ENCODE measurements at places on chromosomes 5 and 9.

DNA sequence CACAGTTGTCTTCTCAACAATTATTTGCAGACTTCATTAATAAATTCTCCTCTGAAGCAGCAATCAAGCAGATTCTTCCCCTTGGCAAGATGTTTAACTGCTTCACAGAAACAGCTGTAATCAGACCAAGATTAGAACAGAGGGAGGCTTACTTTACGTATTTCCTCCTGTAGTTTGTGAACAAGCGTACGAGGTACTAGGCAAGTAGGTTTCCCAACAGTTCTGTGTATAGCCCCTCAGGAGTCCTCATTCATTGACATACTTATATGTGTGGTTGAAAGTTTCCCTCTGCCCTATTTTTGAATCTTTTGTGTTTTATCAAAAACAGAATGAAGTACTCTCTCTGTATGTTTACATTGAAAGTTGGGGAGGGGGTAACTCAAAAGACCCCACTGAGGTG lies 128.0 kb downstream of the SPATA31D1 start:
- no peak for DNase-seq

- DNase-seq, result no peak
Observed at GRCh38 chr9:99222416-99223270, 561 bp downstream of the SEC61B start.

DNA sequence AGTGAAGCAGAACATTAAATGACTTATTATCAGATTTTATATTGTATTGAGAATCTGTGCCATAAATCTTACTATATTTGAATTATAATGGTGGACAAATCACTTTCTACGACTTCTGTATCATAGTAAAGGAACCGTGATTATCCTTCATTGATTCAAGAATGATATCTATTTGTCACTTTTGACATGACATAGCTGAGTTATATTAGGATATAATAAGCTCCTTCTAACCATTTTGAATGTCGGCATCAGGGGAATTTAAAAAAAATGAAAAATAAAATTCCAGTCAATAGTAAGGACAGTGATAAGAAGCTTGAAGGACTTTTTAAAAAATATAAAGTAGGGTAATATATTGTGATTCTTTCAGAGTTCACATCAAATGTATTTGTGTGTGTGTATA lies 338.9 kb upstream of the ACO1 start:
- DNase-seq, result no peak

DNA sequence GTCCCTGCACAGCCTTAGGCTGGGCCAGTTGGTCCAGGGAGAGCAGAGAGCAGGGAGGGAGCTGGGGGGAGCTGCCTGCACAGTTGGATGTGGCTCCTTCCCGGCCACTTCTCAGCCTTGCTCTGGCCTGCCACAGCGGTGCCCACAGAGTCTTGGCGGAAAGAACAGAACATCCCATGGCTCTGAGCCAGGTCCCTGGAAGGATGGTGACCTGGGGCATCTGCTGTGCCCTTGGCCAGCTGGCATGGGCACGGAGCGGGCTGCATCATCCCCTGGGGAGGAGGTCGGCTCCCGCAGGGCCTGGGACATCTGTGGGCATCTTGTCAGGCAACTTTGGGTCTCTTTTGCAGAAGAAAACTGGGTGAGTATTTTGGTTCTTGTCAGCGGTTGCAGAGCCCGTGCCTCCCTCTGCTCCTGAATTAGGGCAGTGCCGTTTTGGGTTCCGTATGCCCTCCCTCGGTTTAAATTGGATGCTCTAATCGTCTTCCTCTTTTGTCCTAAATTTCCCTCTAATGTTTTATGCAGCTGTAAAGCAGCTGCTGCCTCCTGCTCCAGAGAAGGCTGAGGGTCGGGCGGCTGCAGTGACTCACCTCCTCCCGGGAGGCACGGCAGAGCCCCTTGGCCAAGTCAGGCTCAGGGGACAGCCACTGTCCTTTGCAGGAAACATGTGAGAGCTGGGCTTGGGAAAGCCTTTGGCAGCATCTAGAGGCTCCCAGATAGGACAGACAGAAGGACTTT lies 10.5 kb upstream of the NACC2 start:
- DNase-seq, result no peak

- no peak for DNase-seq
Observed at GRCh38 chr5:134462761-134463160, 51.1 kb upstream of the CDKN2AIPNL start.

- DNase-seq, result no peak
Observed at GRCh38 chr9:37905776-37906175, 1.8 kb upstream of the SLC25A51 start.

DNA sequence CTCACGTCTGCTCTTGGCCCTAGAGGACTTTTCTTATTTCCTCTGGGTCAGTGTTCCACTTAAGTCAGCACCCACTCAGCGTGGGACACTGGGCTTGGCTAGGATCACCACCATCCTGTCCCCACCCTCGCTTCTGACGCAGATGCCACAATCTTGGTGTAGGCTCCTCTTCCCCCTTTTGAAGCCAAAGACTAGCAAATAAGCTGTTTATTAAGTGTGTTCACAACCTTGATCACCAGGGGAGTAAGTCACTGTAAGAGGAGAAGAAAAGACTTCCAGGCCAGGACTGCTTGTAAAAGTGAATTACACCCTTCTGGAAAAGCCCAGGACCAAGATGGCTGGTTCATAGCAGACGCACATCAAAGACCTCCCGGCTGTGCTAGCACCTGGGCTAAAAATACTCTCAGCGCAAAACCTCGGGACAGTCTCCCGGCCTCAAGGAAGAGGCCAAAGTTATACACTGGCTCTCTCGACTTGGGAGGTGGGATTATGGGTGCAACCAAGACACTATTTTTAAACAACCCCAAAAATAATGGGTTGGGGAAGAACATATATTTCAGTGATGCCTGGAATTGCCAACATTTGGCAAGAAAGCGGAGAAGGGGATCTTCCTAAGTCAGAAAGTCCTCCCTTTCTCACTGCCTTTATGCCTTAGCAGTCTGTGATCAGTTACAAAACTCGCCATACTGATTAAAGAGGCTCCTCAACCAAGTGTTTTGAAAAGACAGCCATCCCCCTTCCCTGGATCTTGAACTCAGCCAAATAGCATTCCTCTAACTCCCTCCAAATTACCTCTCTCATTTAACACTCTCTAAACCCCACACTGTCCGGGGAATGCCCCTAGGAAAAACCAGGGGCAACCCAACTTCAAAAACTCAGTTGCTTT lies 69.4 kb downstream of the RAPGEF1 start:
- DNase-seq, result no peak

DNA sequence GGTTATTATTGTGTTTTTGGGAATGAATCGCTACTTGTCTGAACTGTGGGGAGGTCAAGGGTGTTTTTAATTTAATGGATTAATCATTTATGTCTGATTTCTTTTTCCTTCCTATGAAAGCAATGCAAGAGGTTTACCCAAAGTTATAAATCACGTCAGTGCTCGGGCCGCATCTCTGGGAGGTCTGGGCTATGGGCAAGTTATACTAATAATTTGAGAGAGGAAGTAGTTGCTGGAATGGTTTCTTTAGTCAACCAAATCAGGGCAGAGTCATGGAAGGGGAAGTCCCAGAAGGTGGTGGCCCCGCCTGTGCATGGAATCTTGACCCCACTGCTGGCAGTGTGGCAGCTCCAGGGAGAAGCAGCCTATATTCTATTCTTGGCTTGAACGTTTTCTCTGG lies 180.2 kb downstream of the HSPA4 start:
- no peak for DNase-seq

- no peak for DNase-seq
Observed at GRCh38 chr9:16545639-16546038, 324.8 kb downstream of the BNC2 start.

DNA sequence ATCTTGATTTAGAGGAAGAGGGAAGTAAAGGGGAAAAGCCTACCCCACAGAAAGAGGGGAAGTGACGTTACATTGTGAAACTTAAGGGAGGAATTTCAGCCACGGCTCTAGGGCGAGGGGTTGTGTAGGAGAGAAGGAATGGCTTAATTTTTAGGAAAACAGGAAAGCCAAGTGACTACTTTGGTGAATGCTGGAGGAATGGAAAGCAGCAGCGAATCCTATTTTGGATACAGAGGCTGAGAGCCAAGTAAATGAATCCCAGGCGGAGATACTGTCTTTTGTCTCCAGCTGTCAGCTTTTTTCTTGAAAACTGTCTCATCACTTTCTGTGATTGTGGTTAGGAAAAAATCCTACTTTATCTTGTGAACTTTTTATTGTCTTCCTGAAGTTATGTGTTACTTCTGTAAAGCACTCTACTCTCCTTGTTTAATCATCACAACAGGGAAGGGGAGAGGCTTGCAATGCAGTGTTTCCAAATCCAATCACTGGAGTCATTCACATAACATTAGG lies 188.4 kb downstream of the TSSK1B start:
- DNase-seq, result no peak

DNA sequence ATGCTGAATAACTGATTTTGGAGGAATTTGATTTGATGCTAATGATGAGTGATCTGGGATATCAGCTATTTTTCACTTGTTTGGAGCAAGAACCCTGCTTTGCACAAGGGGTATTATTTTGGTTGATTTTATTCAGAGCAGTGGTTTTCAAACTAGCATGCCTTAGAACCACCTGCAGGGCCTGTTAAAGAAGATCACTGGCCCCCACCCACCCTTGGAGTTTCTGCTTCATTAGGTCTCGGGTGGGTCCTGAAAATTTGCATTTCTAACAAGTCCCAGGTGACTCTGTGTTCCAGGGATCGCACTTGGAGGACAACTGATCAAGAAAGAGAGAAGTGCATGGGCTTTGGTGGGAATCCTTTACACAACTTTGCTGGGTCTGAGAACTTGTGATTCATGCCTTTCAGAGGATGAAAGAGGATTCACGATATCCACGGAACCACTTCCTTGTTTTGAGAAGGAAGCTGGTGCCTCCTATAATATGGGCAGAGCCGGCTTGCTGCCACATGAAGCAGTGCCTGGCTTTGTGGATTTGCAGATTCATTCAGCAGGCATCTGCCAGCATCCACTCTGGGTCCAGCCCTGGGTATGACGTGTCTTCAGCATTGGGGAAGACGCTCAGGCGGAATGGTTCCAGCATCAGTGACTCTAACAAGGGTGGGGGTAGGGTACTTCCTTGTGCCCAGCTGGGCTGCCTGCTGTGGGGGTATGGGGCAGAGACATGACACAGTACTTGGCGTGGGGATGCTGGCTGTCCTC lies 106.6 kb upstream of the PITX1 start:
- peak; percentile 85 for DNase-seq

DNA sequence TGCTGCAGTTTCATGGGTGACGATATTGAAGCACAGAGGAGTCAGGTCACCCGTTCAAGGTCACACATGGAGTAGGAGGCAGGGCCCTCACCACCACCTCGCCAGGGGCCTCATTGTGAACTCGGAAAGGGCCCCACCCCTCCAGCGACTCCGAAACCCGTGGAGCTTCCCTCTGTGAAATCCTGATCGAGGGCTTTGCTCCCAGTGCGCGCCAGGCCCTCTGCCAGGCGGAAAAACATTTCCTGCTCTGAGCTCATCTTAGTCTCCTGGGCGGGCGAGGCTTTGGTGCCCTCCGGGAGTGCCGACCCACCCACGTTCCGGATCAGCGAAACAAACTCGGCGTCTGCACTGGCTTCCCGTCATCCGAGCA lies 75.0 kb upstream of the FCN1 start:
- no peak for DNase-seq

DNA sequence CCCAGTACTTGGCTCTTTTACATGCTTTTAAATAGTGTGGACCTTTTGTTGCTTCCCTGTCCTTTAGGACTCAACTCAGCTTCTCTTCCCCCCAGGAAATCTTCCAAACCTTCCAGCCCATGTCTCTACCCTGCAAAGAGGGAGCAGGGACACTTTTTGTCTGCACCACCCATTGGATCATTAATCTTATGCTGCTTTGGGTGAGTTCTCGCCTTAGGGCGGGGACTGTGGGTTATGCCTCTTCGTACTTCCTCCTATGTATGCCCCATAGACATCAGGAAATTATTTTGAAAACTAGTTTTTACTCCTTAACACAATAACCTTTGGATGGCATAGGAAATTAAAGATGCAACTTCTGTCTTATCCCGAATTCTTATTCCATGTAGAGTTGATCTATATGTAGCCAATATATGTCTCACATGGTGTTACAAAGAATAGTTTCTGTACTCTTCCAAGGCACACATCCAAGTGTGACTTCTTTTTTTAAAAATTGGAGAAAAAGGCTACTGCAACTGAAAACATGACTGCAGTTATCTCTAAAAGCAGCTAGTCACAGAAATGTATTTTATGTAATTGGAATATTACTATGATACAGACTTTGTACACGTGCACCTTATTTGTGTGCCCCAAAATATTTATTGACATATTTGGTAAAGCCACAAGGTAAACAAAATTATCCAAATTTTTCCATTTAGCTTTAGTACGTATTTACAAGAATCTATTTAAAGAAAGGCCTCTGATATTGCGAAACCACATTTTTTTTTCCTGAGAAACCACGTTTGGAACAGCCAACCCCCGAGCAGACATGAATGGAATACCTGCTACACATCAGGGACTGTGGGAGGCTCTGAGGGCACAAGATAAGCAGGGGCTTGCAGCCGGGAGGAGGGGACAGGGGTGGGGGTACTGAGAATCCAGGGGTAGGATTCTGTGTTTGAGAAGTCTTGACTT lies 133.6 kb downstream of the WDR41 start:
- DNase-seq, result peak; percentile 71

DNA sequence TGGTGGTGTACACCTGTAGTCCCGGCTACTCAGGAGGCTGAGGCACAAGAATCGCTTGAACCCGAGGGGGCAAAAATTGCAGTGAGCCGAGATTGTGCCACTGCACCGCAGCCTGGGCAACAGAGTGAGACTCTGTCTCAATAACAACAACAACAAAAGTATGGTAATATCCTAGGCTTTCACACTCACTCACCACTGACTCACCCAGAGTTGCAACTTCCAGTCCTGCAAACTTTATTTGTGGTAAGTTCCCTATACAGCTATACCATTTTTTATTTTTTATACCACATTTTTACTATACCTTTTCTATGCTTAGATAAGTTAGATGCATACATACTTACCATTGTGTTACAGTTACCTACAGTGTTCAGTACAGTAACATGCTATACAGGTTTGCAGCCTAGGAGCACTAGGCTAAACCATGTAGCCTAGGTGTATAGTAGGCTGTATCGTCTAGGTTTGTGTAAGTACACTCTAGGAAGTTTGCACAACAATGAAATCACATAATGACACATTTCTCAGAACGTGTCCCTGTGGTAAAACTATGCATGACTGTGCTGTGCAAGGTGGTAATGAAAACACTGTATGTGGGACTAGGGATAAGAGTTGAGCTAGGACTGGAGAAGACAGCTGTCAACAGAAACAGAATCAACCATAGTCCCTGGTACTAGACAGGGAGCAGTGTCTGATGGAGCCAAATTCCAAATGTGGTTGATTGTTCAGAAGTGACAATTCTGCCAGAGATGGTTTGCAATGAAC lies 109.5 kb upstream of the RAD23B start:
- peak; percentile 69 for DNase-seq

DNA sequence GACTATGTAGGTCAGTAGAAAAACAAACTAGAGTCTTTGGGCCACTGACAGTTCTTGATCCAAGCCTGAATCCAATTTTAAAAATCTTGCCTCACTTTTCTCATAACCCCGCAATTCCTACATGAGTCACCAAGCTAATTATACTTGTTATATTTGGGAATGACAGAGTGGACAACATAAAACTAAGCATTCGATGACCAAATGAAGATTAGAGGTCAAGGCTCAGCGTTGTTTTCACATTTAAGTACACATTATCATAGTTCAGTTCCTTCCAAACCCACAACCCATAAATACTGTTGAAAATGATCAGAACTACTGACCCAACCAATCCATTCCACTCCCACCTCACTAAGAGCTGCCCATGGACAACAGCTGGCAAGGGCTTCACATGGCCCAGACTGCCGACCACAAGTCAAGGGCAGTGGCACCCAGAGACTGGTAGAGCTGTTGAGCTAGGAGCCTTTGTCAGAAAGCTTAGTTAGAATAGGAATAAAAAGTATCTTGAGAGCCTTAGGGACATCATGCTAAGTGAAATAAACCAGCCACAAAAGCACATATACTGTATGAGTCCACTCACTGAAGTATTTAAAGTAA lies 64.2 kb downstream of the MYO10 start:
- DNase-seq, result no peak

All from trophoblast cell (in vitro differentiated cells and primary cell).